Activated CD4-positive, alpha-beta memory T cell treated with anti-CD3 and anti-CD28 coated beads, Interleukin-2, amount 10 ng/mL, durations not matched to agents 7 days and 5 days (primary cell): ENCODE measurements at places on chromosomes 13 and 19.

DNA sequence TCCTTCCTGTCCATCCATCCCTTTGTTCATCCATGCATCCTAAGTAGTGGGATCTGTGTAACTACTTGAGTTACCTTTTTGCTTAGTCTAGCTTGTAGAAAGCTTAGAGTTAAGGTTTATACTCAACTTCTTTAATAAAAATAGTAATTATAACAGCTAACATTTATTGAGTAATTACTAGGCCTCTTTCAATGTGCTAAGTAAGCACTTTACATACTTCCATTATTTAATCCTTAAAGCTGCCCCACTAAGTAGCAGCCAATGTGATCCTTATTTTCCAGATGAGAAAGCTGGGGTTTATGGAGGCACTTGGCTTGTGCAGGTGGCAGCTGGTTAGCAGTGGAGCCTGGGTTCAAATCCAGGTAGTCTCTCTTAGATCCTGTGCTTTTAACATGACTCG, 182.9 kb downstream of the FGF9 start:
- no peak overlapping the region for H3K4me3 ChIP-seq
- DNase-seq: no peak
- H3K36me3 ChIP-seq: no peaks in the 10 kb centered on the region
- H3K27me3 ChIP-seq: no peaks in the 10 kb centered on the region
- no peak overlapping the region for H3K27ac ChIP-seq

DNA sequence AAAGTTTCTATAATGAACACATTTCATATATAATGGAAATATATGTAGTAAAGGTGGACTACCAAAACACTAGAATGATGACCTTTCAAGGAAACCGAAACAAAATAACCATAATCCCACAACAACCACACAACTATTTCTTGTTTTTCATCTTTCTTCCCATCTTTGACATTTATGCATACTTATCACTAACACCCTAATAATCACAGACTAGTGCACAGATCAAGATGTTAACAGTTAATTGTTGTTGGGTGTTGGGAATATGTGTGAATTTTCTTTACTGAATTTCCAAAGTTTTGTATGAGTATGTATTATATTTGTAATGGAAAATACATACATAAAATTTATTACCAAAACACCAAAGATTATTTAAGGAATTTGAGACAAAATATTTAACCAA, 30.3 kb downstream of the PEG3 start:
- no peak for DNase-seq
- H3K4me3 ChIP-seq: no peak overlapping the region
- H3K27me3 ChIP-seq: no peaks in the 10 kb centered on the region
- H3K4me1 ChIP-seq: no peaks in the 10 kb centered on the region
- no peak overlapping the region for H3K27ac ChIP-seq

DNA sequence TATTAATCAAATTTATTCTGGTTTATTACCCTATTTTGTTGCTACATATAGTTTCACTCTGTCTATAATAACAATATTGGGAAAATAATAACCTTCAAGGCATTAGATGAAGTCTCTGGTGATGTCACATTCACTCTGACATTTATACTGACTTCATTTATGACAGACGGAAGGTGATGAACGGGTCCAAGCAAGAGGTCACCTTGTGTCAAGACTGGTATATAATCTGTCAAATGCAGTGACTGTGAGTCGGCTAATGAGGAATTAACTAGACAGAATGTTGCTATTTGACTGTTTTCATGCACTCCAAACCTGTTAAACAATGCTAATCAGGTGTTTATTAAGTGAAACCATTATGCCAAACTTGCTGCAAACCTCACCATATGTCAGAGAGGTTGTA, 800.5 kb upstream of the KLHL1 start:
- H3K27me3 ChIP-seq: no peaks in the 10 kb centered on the region
- no peak for DNase-seq
- H3K27ac ChIP-seq: no peak overlapping the region
- H3K36me3 ChIP-seq: no peaks in the 10 kb centered on the region

- H3K4me1 ChIP-seq: peaks cover 13% of the 10 kb centered on the region
- H3K36me3 ChIP-seq: peaks cover 32% of the 10 kb centered on the region
- no peak overlapping the region for H3K4me3 ChIP-seq
- no peak overlapping the region for H3K27ac ChIP-seq
Observed at GRCh38 chr19:39315933-39316332, 4.7 kb downstream of the LRFN1 start.

DNA sequence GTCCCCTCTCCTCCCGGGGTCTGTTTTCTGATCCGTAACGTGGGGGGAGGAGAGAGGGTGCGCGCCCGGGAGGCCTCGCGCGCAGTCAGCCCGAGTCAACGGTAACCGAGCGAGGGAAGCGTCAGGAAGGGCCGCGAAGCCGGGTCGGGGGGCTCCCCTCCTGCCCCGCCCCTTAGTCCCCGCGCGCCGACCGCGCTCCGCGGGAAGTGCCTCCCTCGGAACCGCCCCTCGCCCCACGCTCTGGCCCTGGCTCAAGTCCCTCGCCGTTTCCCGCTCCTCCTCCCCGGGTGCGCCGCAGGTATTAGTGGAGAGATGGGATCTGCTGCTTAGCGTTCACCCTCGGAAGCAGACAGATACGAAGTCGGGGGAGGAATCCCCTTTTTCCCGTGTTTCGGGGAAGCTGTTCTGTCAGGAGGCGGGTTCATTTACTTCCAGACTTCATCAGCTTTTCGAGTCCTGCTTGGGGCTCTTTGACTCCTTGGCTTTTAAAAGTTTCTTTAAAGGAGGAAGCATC, 770 bp downstream of the HNRNPM start:
- peaks cover 43% of the 10 kb centered on the region for H3K4me1 ChIP-seq
- no peaks in the 10 kb centered on the region for H3K27me3 ChIP-seq
- H3K4me3 ChIP-seq: peak overlapping the region; percentile 87
- DNase-seq: peak; percentile 49

DNA sequence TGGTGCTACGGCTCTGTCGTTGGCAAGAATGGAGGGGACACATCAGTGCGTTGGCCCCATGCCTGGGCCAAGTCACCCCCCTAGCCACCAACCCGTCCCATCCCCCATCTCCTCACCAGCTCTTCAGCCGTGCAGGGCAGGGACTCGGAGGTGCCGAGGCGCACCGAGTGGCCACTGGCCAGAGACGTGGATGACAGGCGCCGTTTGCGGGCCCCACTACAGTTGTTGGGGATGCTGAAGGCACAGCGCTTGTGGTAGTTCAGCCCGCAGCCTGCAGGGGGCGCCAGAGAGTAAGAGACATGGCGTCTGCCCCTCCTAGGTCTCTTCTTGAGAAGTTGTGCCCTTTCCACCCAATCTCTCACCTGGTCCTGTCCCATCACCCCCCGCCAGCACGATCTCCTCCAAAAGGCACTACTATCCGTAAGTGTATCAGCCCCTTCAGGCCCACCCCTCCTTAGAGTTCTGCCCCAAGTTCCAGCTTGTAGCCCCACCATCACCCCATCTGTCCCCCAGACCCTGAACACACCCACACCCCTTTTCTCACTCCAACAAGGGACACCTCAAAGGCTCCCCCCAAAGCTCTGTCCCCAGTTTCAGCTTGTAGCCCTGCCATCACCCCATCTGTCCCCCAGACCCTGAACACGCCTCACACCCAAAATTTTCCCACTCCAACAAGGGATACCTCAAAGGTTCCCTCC, 12.4 kb downstream of the PRKD2 start:
- H3K4me1 ChIP-seq: peaks cover 17% of the 10 kb centered on the region
- DNase-seq: peak; percentile 87
- peak overlapping the region; percentile 59 for H3K27ac ChIP-seq
- H3K4me3 ChIP-seq: no peak overlapping the region

GRCh38 chr13:113855931-113856715, 7.8 kb downstream of the GAS6 start:
- DNase-seq: no peak
- no peak overlapping the region for H3K4me3 ChIP-seq
- H3K36me3 ChIP-seq: no peaks in the 10 kb centered on the region
- peaks cover 10% of the 10 kb centered on the region for H3K27me3 ChIP-seq
- H3K27ac ChIP-seq: no peak overlapping the region
- H3K4me1 ChIP-seq: peaks cover 20% of the 10 kb centered on the region

- H3K4me3 ChIP-seq: peak overlapping the region; percentile 71
- H3K4me1 ChIP-seq: peaks cover 18% of the 10 kb centered on the region
- H3K36me3 ChIP-seq: peaks cover 21% of the 10 kb centered on the region
- H3K27me3 ChIP-seq: peaks cover 9% of the 10 kb centered on the region
- DNase-seq: peak; percentile 47
- H3K27ac ChIP-seq: no peak overlapping the region
Observed at GRCh38 chr19:3783660-3784584, 2.3 kb downstream of the MATK start.

DNA sequence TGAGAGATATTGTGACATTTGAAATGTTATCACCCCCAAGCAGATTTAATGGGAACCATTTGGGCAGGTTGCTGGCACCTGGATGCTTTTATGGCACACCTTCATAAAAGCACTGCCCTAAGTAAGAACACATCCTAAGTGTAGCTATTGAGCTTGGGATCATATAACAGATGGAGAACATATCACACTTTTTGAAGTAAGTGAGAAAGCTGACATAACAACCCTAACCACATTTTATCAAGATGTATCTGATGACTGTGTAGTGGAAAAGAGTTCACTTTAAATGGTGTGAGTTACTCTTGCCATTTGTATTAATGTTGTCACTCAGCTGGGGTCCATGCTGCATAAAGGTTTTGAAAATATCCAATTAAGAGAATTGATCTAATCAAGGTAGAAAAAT, 287.9 kb downstream of the DCLK1 start:
- no peaks in the 10 kb centered on the region for H3K27me3 ChIP-seq
- no peak overlapping the region for H3K4me3 ChIP-seq
- H3K36me3 ChIP-seq: no peaks in the 10 kb centered on the region
- DNase-seq: no peak
- no peaks in the 10 kb centered on the region for H3K4me1 ChIP-seq

GRCh38 chr19:16394681-16395375, 70.2 kb downstream of the KLF2 start:
- peaks cover 7% of the 10 kb centered on the region for H3K4me1 ChIP-seq
- no peak overlapping the region for H3K4me3 ChIP-seq
- no peaks in the 10 kb centered on the region for H3K27me3 ChIP-seq
- H3K27ac ChIP-seq: no peak overlapping the region
- DNase-seq: no peak
- peaks cover 26% of the 10 kb centered on the region for H3K36me3 ChIP-seq

GRCh38 chr13:98961503-98962105, 16.3 kb downstream of the DOCK9 start:
- H3K4me3 ChIP-seq: no peak overlapping the region
- H3K27ac ChIP-seq: no peak overlapping the region
- H3K4me1 ChIP-seq: no peaks in the 10 kb centered on the region
- no peaks in the 10 kb centered on the region for H3K27me3 ChIP-seq
- DNase-seq: no peak
- peaks cover 5% of the 10 kb centered on the region for H3K36me3 ChIP-seq

- no peaks in the 10 kb centered on the region for H3K27me3 ChIP-seq
- H3K4me1 ChIP-seq: no peaks in the 10 kb centered on the region
- no peaks in the 10 kb centered on the region for H3K36me3 ChIP-seq
- H3K27ac ChIP-seq: no peak overlapping the region
- no peak for DNase-seq
Observed at GRCh38 chr19:31286491-31286890, 62.7 kb downstream of the TSHZ3 start.

- no peak overlapping the region for H3K27ac ChIP-seq
- DNase-seq: no peak
- no peaks in the 10 kb centered on the region for H3K4me1 ChIP-seq
Observed at GRCh38 chr13:102225892-102226291, 176.0 kb downstream of the FGF14 start.

DNA sequence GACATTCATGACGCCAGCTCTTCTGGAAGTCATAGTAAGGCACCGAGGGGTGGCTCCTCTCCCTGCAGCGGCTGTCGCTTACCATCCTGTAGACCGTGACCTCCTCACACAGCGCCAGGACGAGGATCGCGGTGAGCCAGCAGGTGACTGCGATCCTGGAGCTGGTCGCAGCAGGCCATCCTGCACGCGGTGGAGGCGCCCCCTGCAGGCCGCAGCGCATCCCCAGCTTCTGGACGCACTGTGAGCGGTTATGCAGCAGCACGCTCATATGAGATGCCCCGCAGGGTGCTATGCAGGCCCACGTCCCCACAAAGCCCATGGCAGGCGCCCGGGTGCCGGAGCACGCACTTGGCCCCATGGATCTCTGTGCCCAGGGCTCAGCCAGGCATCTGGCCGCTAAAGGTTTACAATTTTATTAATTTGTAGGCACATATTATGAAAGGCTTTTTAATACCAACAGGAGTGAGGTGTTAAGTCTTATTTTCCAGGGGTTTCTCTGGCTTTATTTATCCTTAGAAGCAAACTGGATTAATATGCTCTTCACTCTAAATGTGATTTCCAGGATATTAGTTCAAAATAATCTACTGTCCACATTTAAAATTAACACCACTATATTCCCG, 35.6 kb upstream of the PSPC1 start:
- H3K27me3 ChIP-seq: no peaks in the 10 kb centered on the region
- no peaks in the 10 kb centered on the region for H3K4me1 ChIP-seq
- DNase-seq: peak; percentile 42
- no peak overlapping the region for H3K27ac ChIP-seq
- H3K4me3 ChIP-seq: no peak overlapping the region

DNA sequence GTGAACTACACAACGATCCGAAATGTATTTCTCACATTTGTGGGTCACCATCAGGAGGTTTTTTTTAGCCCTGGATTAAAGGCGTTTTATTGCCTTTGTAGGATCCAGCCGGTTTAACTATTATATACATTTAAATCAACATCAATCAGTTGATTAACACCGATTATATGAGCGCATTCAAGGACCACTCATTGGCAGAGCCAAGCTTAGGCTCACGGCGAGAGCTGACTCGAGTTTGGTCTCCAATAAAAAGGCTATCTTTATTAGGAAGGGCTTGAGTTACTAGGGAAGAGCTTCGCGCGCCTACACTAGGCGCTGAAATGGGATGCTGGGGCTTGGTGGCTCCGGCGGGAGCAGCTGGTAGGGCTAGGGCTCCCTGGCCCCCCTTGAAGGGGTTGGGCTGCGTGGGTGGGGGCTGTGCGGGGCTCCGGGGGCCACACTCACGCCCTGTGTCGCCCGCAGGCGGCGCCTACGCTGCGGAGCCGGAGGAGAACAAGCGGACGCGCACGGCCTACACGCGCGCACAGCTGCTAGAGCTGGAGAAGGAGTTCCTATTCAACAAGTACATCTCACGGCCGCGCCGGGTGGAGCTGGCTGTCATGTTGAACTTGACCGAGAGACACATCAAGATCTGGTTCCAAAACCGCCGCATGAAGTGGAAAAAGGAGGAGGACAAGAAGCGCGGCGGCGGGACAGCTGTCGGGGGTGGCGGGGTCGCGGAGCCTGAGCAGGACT, 4.2 kb downstream of the PDX1 start:
- peaks cover 21% of the 10 kb centered on the region for H3K4me1 ChIP-seq
- peaks cover 88% of the 10 kb centered on the region for H3K27me3 ChIP-seq
- DNase-seq: no peak
- peaks cover 4% of the 10 kb centered on the region for H3K36me3 ChIP-seq
- peak overlapping the region; percentile 50 for H3K27ac ChIP-seq
